NCI-H460 (cell line): ENCODE measurements at places on chromosomes 3 and 15.

GRCh38 chr3:20064796-20065564, 24.7 kb downstream of the KAT2B start:
- no peak for DNase-seq

- no peak for DNase-seq
Measured at GRCh38 chr3:158711886-158712285, 20.4 kb downstream of the RARRES1 start.

GRCh38 chr3:29649815-29650547, 369.1 kb downstream of the RBMS3 start:
- DNase-seq = peak; percentile 87

DNA sequence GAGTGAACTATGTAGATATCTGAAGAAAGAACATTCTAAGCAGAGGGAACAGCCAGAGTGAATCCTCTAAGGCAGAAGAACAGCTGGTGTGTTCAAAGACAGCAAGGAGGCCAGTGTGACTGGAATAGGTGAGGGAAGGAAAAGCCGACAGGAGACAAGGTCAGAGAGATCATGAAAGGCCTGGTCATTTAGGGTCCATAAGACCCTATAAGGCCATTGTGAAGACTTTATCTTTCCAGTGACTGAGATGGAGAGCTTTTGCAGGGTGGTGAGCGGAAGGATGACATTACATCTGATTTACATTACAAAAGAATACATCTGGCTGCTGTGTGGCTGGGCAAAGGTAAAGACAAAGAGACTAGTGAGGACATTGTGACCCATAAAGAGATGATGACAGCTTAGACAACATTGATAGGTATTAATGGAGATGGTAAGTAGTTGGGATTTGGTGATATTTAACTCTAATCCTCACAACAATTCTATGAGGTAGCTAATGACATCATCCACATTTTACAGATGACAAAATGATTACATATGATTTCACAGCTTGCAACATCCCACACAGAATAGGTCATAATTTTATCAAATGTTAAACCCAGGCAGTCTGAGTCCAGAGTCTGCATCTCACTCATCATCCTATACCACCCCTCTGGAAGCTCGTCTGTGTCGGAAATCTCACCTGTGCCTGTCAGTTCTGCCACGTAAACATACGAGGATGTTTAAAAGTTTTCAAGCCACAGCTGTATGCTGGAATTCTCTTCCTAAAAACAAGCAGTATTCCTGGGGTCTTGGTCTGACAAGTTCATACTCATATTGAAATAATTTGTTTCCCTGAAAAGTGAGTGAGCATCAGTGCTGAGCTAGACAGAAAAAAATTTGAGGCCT, 70.2 kb upstream of the PIK3R4 start:
- no peak for DNase-seq

GRCh38 chr3:4765212-4765611, 214.0 kb upstream of the BHLHE40 start:
- DNase-seq = no peak

- DNase-seq = no peak
Measured at GRCh38 chr3:161770484-161771386, 274.1 kb downstream of the OTOL1 start.

- no peak for DNase-seq
Measured at GRCh38 chr15:36577082-36577481, 2.3 kb upstream of the CDIN1 start.

DNA sequence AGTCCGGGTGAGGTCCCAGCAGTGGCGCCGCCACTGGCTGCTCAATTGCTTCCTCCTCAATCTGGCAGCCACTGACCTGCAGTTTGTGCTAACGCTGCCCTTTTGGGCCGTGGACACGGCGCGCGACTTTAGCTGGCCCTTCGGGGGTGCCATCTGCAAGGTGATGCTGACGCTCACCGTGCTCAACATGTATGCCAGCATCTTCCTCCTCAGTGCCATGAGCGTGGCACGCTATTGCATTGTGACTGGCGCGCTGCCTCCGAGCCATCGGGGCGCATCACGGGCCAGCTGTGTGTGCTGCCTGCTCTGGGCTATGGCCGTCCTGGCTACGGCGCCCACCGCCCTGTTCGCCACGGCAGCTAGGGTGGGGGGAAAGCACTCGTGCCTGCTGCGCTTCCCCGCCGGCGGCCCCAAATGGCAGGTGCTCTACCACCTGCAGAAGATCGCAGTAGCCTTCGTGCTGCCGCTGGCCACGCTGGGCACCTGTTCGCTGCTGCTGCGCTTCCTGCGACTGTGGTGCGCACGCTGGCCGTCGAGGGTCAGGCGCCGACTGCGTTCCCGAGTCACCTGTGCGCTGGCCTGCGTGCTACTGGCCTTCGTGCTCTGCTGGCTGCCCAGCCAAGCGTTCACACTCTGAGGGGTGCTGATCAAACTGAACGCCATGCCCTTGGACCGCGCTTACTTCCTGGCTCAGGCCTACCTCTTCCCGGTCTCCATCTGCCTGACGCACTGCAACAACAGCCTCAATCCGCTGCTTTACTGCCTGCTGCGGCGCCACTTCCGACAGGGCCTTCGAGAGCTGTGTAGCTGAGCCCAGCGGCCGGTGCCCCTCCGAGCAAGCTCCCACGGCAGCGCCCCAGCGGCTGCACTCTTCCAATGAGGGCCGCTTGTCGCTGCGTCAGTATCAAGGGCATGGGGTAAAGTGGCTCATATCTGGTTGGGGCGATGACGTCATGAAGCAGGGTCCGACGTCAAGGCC, 20.3 kb upstream of the ADAMTS7 start:
- no peak for DNase-seq

DNA sequence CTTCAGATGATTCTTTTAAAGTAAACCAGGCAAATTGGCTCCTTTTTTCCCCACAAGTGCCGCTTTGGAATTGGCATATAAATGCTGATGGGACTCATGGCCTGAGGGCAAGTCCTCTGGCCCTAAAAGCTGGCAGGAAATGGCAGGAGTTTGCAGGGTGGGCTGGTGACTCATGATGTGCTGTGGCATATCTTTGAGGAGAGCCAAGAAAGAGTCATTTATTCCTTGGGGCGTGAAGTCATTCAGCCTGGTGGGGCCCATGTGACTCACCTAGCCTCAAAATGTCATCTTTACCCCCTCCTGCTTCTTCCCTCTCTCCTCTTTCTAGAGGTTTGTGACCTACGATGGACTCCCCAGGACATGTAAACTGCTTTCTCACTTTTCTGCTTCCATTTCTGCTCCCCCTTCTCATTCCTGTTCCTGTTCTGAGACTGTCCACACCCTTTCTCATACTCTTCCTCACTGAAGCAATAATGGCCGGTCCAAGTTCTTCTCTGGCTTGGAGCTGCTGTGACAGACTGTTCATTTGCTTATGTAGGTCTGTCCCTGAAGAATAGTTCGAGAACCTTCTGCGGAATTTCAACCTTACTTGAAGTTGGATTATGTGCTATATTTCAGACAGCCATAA, 326.1 kb downstream of the SATB1 start:
- peak; percentile 68 for DNase-seq

DNA sequence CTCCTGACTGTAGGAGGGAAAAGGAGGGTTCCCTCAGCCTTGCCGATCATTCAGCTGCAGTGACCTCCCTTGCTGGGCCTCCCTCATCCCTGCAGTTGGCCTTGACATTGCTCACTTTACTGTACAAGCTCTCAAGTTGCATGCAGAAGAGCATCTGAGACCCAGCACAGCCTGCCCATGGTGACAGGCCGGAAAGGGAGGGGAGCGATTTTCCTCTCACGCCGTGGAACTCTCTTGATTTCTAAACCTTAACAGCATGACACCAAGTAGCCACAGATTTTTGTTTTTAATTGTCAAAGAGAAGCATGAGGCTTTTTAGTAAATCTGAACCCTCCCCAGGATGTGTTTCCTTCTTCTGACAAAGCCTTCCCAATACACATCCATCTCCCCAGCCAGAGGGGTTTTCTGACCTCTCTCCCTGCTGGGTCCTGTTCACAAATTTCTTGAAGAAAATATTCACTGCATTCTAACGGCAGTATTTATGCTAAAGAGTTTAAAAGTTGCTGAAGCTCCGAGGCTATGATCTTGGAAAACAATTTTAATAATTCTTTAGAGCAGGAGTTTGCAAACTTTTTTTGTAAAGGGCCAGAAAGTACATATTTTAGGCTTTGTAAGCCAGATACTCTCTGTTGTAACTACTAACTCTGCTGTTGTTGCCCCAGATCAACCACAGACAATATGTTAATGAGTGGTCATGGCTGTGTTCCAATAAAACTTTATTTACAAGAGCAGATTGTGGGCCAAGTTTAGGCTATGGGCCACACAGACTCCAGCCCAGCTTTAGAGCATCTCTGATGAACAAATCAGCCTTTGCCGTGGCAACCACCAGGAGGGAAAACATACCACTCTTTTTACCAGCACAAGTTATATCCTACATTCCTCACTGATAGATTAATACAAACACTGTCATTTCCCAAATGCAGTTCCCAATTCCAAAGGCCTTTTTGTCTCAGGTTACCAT, 34.8 kb downstream of the LMCD1 start:
- no peak for DNase-seq

- no peak for DNase-seq
Measured at GRCh38 chr3:71305231-71306206, 278.0 kb downstream of the FOXP1 start.

GRCh38 chr3:129560911-129561594, 18.1 kb downstream of the H1-8 start:
- DNase-seq = no peak

- DNase-seq = no peak
Measured at GRCh38 chr3:28316226-28316625, 32.3 kb upstream of the ZCWPW2 start.

DNA sequence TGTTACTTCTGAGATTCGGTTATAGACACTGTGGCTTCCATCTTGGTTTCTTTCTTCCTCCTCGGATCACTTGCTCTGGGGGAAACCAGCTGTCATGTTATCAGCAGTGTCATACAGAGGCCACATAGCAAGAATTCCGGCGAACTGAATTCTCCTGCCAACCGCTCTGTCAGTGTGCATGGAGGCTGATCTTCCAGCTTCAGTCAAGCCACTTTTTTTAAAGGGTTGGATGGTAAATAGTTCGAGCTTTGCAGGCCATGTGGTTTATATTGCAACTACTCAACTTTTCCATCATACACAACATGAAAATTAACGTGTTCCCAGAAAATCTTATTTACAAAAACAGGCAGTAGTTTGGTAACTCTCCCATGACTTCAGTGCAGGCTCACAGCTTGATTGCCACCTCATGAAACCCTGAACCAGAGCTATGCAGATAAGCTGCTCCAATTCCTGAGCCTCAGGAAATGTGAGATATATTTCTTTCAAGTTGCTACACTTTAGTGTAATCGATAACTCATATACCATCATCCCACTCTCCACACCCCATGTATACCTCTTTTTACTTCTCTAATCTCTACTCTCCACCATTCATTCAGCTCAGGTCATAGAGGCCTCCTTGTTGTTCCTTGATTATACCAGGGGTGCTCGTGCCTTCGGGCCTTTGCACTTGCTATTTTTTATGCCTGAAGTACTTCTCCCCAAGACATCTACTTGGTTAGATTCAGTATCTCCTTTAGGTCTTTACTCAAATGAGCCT, 7.2 kb downstream of the RPL22L1 start:
- no peak for DNase-seq

DNA sequence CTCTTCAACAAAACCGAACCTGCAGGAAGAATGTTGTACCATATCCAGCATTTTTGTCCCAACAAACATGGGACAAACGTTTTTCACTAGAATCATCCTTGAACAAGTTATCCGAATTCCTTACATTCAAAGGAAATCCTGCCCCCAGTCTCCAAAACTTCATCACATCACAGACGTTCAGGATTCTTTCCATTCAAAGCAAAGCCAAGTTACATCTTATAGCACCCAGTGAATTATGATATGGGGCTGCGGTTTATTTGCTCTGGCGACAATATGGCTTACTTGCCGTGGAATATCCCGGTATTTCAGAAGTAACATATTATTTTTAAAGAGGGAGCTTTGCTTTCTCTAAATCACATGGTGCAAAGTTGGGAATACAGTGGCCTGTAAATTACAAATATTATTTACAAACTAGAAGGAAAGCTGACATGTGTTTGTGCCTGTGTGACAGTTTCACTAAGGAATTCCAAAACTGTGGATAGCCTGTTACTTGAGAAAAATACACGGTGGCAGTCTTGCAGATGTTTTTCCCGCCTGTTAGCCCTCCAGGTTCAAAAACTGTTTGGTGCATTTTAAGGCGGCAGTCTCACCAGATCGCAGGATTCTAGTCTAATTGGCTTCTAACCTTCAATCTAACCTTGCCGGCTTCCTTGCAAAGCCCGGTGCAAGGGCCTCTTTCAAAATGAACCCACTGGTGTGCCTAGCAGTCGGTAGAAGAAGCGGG, 736 bp upstream of the MBNL1 start:
- DNase-seq = no peak

DNA sequence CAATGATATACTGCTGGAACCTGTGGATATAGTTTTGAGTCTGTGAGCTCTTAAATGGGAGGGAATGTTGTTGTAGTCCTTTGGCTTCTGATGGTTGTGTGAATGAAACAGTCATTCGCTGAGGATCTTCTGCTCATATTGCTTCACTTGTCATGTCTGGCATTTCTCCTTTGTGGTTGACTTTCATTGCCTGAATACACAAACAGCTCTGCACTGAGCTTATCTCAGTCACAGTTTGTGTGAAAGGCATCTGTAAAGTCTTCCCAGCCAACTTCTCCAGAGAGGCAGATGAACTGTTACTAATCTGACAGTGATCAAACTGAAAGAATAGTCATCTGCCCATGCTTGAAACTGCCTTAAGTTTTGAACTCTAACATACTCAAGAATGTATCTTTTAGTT, 59.8 kb downstream of the TMED3 start:
- DNase-seq = no peak

DNA sequence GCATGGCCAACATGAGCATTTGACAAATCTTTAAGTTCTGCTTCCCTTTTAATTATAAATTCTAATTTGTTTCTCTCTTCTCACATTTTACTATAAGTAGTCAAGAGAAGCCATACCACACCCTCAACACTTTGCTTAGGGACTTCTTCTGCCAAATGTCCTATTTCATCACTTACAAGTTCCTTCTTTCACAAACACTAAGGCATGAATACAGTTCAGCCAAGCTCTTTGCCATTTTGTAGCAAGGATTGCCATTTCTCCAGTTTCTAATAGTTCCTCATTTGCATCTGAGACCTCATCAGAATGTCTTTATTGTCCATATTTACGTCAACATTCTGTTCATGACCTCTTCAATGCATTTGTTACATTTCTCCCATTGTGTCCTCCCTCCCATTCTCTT, 29.4 kb downstream of the SLC22A14 start:
- no peak for DNase-seq

- no peak for DNase-seq
Measured at GRCh38 chr3:38968403-38968802, 83.3 kb downstream of the SCN11A start.

- no peak for DNase-seq
Measured at GRCh38 chr3:105691053-105691452, 177.8 kb downstream of the CBLB start.

GRCh38 chr3:72149645-72150300, 364.8 kb upstream of the PROK2 start:
- DNase-seq = no peak

GRCh38 chr3:185693985-185694653, 108.0 kb downstream of the SENP2 start:
- no peak for DNase-seq

GRCh38 chr3:147904421-147904820, 495.3 kb downstream of the ZIC1 start:
- DNase-seq = no peak

GRCh38 chr15:48866141-48866563, 11.8 kb upstream of the EID1 start:
- peak; percentile 80 for DNase-seq
